SIG-M5 (cell line): ENCODE measurements at places on chromosomes 3 and 15.

- DNase-seq: no peak
These were observed 61.6 kb downstream of the STAG1 start for GRCh38 chr3:136690599-136690998.

GRCh38 chr15:78927077-78927790, 17.6 kb downstream of the CTSH start:
- DNase-seq: no peak

- no peak for DNase-seq
These were observed 7.8 kb downstream of the C3orf18 start for GRCh38 chr3:50559702-50560101.

DNA sequence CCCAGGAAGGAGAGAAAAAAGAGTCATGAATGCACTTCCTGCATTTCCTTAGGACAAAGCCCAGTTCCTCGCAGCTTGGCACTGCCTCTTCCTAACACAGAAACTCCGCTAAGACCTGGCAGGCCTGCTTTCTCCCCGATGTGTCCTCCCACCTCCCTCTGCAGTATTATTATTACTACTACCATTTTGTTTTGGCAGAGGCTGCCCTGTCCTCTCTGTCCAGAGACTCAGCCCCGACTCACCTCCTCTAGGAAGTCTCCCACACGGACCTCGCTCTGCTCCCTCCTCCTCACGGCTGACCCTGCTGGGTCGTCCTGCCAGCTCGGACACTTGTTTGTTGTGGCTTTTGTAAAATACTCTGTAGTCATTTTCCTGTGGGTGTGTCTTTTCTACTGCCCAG, 107.2 kb upstream of the HACD2 start:
- DNase-seq: no peak

- no peak for DNase-seq
These were observed 133.2 kb upstream of the TOPAZ1 start for GRCh38 chr3:44108481-44108880.

- DNase-seq: no peak
These were observed 150.6 kb upstream of the TGFBR2 start for GRCh38 chr3:30455840-30456239.

DNA sequence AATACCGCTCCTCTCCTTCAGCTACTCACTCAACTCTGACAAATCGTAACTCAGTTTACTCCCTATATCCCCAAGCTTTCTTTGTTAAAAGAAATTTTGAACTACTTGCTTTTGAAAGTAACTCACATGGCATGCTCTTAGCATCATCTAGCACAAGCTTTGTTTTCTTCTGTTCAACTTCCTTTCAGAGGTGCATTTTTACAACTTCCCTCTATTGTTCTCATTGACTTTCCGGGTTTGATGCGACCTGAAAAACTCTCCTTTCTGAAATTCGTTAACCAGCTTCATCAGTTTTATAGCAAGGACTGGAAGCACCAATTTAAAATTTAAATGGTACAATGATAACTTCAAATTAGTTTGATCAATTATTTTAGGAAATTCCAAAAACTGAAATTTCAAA, 629.5 kb upstream of the TGFBR2 start:
- DNase-seq: no peak

DNA sequence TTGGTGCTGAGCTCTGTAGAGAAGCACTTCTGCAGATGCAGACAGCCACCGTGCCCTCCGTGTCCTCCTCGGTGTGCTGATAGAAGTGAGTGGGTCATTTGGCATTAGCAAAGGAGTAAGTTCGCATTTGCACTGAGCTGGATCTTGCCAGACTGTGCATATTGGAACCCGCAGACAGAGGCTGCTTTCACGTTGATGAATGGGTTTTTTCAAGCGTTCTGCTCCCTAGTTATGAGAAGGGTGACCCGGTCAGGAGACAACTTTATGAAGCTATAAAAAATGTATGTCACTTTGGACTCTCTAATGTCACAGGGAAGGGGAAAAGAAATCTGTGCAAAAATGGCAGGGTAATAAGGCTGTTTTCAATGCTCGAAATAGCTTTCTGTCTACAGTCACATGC, 739.4 kb downstream of the MCTP2 start:
- DNase-seq: no peak

GRCh38 chr3:192864941-192865340, 52.7 kb downstream of the MB21D2 start:
- no peak for DNase-seq

DNA sequence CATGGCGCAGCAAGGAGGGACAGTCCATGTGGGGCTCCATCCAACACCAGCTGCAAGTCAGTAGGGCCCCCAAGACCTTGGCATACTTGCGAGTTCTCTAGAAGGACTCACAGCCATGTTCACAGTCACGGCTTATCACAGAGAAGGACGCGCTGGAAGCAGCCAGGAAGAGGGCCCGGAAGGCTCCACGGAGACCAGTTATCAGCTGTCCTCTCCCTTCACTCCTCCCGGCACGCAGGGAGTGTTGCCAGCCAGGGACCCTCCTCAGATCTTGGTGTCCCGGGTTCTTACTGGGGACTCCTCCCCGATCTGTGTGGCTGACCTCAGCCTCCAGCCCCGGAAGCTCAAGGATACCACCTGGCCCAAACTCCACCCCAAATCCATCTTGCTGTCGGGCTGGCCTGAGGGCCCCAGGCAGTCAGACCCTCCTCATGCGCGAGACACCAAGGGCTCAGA, 68.0 kb downstream of the SLTM start:
- DNase-seq: no peak

- no peak for DNase-seq
These were observed 273.2 kb downstream of the MECOM start for GRCh38 chr3:169390271-169390670.

DNA sequence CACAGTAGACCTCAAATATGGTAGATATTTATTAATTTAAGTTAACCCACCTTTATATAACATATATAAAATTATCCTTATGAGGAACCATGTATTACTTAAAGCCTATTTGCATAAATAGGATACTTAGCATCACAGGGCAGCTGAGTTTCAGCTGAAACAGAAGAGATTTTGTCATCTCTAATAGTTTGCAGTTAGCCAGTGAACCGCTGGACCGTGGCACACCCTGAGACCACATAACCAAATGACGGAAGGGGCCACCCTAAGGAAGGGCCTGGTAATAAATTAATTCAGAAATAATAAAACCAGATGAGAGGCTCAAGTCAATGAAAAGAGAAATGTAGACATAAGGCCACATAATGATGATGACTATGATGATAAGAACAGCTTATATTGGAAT, 107.7 kb downstream of the MYO5A start:
- no peak for DNase-seq

DNA sequence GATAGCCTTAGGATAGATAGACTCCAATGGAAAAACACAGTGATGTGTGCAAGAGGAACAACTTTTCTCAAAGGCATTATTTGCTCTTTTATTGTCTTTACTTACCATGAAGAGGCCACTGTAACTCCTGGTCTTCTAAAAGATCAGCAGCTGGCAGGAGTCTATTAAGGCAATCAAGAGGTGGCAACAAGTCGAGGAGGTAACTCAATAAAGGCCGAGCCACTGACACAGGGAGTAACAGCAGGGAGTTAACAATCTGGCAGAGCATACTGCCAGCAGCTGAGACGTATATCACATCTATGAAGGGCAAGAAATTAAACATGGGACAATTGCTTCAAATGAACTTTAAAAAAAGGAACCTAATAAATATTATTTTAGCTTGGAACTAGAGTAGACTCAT, 106.2 kb downstream of the HERC1 start:
- DNase-seq: no peak

DNA sequence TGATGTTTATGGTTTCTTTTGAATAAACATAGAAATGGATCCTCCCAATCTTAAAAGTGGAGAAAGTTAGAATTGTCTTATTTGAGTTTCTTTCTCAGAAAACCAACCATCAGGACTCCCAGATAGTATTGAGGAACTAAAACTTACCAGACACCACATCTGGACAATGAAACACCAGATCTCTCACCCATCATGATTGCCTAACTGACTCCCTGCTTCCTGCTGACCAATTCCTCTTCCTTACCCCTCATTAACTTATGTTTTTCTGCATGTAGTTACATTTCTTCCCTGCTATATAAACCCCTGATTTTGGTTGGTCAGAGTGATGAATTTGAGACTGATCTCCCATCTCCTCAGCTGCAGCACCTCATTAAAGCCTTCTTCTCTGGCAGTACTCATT, 242.0 kb upstream of the SETMAR start:
- no peak for DNase-seq

GRCh38 chr3:9627901-9628633, 21.2 kb upstream of the MTMR14 start:
- DNase-seq: no peak

DNA sequence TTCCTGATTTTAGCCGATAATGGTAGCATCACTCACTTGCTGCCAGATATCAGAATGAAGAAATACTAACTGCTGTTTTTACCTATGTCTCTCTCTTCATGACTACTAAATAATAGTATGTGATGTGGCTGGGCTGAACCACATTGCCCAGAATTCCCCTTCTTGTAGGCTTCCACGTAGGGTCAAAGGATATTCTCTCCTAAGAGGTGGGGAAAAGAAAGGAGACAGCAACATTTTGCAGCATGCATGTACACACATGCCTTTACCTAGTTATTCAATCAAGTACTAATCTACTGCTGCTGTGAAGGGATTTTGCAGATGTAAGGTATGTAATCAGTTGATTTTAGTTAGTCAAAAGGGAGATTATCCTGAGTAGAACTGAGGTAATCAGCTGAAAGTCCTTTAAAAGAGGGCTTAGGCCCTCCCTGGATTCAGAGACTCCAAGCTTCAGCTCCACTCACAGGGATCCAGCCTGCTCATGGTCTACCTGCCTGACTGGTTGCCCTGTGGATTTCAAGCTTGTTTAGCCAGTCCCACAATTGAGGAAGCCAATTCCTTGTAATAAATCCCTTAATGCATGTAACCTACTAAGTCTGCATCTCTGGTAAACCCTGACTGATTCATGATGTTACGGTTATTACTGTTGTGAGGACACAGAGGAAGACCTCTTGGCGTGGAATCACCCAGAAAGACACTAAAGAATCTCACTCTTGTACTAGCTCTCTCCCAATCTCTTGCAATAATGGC, 20.4 kb downstream of the PLD1 start:
- no peak for DNase-seq

DNA sequence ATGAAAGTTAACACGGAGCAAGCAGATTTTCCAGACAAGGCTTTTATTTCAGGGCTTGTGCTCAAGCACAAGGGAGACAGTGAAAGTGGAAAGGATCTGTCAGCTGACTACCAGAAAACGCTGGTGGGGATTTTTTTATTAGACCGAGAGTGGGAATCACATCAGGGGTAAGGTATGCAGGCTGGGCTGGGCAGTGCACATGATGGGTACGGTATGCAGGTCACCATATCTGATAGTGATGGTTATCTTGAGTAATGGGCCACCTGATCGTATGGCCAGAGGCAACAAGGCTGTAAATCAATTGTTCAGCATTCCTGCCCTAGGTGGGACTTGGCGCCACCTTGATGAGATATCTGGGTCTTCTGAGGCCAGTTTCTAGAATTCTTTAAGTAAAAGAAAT, 36.9 kb upstream of the PIAS1 start:
- DNase-seq: no peak

- DNase-seq: no peak
These were observed 33.2 kb downstream of the SLC12A8 start for GRCh38 chr3:125179143-125179883.

DNA sequence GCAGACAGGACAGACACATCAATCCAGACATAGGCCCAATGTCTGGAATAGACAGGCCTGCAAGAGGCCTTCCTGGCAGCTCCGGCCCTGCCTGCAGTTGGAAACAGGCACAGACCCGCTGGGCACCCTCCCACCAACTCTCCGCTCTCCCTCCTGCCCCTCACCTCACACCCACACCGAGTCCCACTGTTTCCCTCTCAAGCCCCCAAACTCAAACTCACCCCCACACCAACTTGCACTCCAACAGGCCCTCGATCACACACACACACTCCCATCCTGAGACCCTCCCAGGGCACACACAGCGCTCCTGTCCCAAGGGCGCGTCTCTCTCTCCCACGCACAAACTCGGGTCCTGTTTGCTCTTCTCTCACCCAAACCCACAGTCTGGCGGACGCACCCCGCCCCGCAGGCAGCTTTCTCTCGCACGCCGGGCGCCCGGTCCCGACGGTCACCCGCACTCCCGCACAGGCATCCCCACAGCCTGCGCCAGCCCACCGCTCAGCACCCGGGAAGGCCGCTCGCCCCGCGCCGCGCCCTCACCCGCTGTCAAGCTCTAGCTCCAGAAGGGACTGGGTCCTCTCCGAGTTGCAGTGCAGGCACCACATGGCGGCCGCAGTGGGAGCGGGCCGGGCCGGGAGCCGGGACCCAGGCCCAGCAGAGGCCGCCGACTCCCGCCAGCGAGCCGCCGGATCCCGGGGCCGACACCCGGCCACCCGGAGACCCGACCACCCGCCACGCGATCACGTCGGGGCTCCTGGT, 106.2 kb downstream of the IQSEC1 start:
- DNase-seq: no peak

- peak; percentile 88 for DNase-seq
These were observed 226.8 kb upstream of the BHLHE40 start for GRCh38 chr3:4752201-4753072.

DNA sequence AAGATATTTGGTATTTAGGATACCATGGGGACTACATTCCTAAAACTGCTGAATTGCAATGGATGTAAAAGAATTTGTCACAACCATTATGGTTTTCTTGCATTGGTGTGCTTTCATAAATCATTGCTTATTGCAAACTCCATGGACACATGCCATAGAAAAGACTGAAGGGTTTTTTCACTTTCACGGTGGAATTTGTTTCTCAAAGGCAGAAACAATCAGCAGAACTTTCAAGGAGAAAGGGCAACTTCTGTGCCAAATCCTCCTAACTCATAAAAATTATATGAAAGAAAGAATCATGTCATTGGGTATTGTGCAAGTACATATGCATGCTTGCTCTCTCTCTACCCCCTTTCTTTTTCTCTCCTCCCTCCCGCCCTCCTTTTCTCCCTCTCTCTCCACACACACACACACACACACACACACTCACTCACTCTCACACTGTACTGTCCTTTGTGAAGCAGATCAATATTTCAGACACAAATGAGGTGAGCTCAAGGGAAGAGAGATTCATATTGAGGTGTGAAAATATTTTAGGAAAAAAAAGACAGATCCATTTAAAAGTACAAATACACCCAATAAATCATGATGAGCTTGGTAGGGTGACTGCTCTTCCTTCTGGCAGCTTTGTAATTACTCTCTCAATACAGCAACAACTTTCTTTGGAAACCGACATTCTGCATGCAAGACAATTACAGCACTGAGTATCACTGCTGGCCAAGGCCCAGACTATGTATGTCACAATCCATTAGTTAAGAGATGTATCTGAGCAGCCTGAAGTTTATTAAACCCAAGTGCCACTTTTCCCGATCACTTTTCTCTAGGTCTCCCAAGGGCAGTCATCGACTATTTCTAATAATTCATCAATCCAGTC, 492.6 kb downstream of the TUSC7 start:
- no peak for DNase-seq

DNA sequence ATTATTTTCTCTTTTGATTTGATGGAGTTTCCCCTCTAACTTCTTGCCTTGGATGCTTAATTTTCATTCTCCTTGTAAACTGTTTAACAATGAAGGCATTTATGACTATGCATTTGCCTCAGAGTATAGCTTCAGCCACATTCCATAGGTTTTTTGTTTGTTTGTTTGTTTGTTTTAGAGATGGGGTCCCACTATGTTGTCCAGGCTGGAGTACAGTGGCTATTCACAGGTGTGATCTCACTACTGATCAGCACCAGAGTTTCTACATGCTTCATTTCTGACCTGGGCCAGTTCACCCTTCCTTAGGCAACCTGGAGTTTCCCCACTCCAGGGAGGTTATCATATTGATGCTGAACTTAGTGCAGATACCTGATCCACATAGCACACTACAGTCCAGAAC, 4.1 kb downstream of the SECISBP2L start:
- DNase-seq: no peak
